NCI-H2171 (cell line): ENCODE measurements at places on chromosomes 13 and 19.

DNA sequence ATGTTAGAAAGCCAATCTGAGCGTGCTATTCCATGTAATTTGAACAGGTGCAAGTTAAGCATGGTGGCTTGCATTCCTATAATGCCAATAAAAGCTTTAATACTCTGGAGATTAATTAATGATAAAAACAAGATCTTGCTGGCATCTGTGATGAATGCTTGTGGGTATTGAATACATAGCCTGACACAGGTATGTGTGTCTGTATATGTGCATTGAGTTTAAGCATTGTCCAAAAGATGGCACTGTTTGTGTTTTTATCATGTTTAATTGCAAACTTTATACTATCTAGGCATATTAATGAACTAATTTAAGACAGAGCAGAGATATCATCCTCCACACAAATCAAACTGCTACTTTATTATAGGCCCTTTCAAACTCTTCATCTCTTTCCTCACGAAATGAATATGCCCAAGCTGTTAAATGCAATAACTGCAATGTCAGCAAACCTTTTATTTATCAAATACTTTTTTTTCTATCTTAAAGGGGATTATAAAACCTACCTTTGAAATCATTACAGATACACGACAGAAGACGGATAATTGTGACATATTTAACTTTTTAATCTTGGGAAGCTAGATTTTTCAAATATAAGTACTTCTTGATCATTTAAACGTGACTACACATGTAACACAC is 86.5 kb downstream of the TNFSF11 start:
- peak; percentile 18 for DNase-seq

- no peak for DNase-seq
Measured at GRCh38 chr13:63209330-63210017, 1793.8 kb upstream of the PCDH20 start.

GRCh38 chr19:28642787-28643683 is 569.9 kb downstream of the UQCRFS1 start:
- no peak for DNase-seq

- no peak for DNase-seq
Measured at GRCh38 chr13:26531742-26532141, 25.7 kb upstream of the WASF3 start.

GRCh38 chr19:1105873-1106840 is 2.4 kb downstream of the GPX4 start:
- no peak for DNase-seq

DNA sequence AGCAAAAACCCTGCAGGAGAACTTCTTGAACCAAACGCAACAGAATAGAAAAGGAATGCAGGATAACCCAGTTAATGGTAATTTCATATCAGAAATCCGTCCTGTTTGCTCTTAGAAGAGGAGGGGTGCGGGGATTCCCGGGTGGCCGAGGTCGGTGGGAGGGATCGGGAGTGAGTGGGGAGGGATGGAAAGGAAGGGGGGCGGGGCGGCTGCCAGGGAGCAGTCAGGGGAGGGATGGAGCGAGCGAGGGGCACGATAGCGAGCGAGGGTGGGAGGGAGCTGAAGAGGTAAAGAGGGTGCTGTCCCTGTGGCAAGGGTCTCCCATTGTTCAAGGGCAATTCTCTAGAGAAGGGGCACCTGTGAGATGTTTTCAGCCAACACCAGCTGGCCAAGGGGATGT is 26.5 kb downstream of the CD177 start:
- DNase-seq, result no peak

DNA sequence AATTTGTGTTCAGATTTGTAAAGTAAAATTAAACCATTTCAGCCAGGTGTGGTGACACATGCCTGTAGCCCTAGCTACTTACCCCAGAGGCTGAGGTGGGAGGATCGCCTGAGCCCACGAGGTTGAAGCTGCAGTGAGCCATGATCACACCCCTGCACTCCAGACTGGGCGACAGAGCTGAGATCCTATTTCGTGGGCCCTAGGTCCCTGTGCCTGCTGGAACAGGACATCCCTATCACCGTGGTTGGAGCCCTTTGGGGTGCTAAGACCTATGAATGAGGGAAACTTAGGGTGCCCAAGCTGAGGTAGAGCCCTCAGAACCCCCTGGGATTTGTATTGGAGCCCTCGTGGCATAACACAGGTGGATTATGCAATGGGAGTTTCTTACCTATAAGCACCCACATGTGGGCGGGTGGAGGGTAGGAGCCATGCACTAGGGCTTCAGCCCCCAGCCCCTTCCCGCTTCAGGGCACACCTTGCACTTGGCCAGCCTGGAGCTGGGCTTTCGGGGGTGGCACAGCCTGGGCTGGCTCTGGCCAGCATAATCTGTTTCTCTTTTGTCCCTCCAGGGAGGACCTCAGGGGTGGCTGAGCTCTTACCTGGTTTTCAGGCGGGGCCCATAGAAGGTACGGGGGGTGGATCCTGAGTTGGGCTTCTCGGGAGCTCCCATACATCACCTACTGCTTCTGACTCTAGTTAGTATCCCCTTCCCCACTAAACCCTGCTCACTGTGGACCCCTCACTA is 7.2 kb upstream of the USF2 start:
- DNase-seq, result no peak

- DNase-seq, result no peak
Measured at GRCh38 chr13:24033527-24034302, 126.8 kb upstream of the SPATA13 start.

- no peak for DNase-seq
Measured at GRCh38 chr13:74562381-74562780, 428.2 kb upstream of the KLF12 start.

DNA sequence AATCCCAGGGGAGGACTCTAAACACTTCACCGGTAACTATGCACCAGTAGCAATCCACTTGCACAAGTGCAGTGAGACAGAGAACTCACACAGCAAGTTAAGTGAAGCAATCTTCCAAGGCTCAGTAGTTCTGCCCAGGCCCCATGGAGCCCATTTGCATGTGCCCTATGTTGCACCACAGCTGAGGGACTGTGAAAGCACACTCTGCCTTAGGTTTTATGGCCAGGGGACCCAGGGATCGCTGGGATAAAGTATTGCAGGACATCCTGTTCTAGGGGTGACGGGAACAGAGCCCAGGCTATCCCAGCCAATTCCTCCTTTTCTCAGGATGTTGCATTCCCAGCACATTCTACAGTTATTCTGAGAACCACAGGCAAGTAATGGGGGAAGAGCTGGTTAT is 6.0 kb upstream of the AMER2 start:
- no peak for DNase-seq

- peak; percentile 92 for DNase-seq
Measured at GRCh38 chr19:49929121-49929610, at the start of the genes ATF5 and NUP62. ATF5 (plus strand) TSS chr19:49929205; CDS start chr19:49930851, 1,646 bp downstream. NUP62 (minus strand) TSS chr19:49929504; CDS start chr19:49909807, 19,697 bp downstream.

DNA sequence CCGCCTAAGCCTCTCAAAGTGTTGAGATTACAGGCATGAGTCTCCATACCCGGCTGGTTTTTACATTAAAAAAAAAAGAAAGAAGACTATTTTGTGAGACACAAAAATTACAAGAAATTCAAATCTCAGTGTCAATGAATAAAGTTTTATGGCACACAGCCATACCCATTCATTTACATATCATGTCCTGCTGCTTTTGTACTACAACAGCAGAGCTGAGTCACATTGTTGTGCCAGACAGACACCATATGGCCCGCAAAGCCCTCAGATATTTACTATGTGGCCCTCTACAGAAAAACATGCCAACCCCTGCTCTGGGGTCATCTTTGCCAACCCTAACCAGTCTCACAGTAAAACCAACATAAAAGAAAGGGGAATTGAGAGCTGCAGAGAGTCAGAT is 5.3 kb downstream of the SMIM7 start:
- DNase-seq, result no peak

DNA sequence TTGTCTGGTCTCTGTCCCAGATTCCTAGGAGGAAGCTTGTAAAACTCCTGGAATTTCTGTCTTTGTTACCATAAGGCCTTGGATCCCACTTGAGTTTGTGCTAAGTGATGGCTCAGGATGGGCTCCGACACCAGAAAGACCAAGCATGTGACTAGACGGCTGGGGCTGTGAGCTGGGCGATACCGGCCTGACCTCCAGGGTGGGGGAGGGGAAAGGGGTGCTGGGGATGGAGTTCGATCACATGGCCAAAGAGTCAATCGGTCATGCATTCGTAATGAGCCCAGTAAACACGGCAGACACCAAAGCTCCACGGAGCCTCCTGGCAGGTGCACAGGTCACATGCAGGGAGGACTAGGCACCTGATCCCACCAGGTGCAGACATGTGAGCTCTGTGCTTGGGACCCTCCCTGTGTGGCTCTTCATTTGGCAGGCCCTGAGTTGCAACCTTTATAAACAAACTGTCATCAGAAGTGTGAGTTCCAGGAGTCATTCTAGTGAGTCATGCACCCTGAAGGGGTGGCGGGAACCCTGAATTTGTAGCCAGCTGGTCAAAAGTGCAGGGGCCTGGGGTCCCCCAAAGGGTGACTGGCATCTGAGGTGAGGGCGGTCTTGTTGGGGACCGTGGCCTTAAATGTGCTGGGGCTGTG is 27.1 kb downstream of the ELAVL1 start:
- no peak for DNase-seq

GRCh38 chr19:51372649-51373504 is at the start of gene NKG7:
NKG7 (minus strand) TSS chr19:51372654; CDS start chr19:51372535, 119 bp downstream.
- no peak for DNase-seq

DNA sequence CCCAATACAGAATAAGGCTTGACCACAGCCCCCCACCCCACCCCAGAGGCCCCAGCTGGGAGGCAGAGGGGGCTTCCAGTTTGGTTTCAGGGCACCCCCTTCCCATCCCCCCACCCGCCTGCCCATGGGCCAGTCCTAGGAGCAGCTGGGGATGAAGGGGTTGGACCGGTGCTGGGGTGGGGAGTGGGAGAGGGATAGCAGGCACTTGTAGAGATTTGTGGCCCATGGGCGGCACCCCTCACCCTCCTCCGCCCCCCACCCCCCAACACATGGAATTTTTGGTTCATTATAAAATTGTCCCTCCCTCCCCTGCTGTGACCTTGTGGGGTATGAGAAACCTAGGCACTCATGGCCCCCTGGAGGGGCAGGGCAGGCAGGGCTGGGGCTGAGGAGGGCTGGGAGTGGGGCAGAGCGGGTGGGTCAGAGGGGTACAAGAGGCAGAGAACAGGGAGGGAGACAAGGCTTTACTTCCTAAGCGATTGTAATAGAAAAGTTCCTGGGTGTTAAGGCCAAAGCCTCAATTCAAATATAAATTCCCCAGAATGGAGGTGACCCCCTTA is 5.3 kb upstream of the GSK3A start:
- no peak for DNase-seq

DNA sequence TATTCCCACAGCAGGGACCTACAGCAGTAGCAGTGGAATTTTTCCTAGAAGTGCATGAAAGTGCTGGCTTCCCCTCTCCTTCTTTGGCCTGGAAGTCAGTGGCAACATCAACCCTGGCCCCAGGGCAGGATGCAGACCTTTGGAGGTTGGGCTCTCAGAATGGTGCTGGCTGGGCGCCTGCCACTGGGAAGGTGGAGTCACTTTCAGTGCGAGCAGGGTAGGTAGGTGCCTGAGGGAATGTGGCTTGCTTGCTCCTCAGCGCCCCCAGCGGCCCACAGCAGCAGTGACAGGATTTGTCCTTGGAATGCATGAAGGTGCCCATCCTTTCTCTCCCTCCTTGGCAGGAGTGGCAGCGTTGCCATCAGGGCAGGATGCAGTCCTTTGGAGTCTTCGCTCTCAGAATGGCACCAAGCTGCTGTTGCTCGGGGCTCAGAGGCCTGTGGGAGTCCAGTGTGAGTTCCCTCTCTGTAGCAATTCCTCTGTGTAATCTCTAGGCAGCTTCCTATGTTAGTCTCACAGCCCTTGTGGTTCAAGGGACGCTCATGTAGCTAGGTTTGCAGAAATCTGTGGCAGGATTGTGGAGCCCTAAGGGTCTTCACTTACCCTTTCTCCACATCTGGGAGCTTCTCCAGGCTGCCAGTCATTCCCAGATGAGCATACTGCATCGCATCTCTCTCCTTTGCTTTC is 354.4 kb upstream of the DACH1 start:
- DNase-seq, result no peak

DNA sequence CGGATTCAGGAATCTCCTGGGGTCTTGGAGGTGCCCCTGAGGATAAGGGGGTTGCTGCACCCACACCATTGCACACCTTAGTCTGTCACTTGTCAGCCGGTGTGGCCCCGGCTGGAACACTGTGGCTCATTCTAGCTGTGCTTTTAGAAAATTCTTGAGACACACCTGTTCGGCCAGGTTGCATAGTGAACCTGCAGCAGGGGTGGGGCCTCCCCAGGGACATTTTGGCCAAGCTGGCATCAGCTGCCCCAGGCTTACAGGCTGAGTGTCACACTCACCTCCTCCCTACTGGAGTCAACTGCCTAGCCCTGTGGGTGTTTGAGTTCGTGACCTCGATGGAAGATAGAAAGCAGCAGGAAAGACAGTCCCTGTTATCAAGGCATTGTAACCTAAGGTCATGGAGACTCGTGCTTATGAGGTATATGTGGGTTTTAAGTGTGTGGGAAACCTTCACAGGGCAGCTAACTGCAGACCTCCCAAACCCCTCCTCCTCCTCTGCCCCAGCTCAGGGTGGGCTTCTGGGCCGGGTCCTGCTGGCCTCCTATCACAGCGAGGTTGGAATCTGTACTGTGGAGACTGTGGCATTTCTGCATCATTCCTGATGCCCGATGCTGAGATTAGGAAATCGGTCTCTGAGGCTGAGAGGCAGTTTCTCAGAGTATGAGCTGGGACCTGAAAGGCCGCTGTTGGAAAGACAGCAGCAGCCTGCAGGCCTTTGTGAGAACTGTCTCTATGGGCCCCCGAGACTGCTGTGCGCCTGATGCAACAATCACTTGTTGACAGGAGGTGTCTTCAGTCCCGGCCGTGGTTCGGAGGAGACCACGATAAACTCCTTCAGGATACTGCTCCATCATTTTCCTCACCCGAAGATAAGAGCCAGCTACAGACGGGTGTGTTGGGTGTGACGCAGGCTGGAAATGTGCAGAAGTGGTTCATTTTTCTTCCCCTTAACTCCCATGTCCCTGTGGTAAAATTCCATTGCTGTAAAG is 72.2 kb downstream of the ATP11A start:
- no peak for DNase-seq

GRCh38 chr13:113776231-113777125 is 17.5 kb downstream of the TMEM255B start:
- DNase-seq, result no peak
